Epithelial cell of alveolus of lung (primary cell): ENCODE measurements at places on chromosomes 1 and 21. TPM values are rescaled to one million over a fixed set of nuclear protein-coding genes. Genes with fewer than 3 reads are reported as not detected.

Gene HLX
- 15.4 and 22.9 TPM in 2 replicates for total RNA-seq

Gene SYNC
- 2.4 and 5.2 TPM in 2 replicates for total RNA-seq

Gene OR2L8
- not detected in 2 replicates for total RNA-seq

Gene OR2T29
- total RNA-seq = not detected in 2 replicates

Gene PLEKHN1
- total RNA-seq = 1.4 TPM in 1 of 2 replicates, not detected in the other

Gene SPRR1A
- not detected in 2 replicates for total RNA-seq

Gene KLHDC9
- total RNA-seq = 0.96 and 1.0 TPM in 2 replicates

Gene MIXL1
- not detected in 2 replicates for total RNA-seq

Gene OPRD1
- 0.16 TPM in 1 of 2 replicates, not detected in the other for total RNA-seq

Gene RSPO1
- total RNA-seq = under 0.01 and 0.08 TPM in 2 replicates

Gene SELP
- total RNA-seq = not detected in 2 replicates

Gene OR2L2
- total RNA-seq = not detected in 2 replicates

Gene MAN1C1
- total RNA-seq = 0.65 and 2.9 TPM in 2 replicates

Gene TMIGD3
- total RNA-seq = not detected in 2 replicates

Gene BCL2L15
- under 0.01 TPM in 1 of 2 replicates, not detected in the other for total RNA-seq

Gene LYPD8
- not detected in 2 replicates for total RNA-seq

Gene TRABD2B
- under 0.01 TPM in 1 of 2 replicates, not detected in the other for total RNA-seq

Gene TCHH
- total RNA-seq = under 0.01 TPM in 1 of 2 replicates, not detected in the other

Gene HUNK
- total RNA-seq = not detected in 2 replicates

Gene TFAP2E
- total RNA-seq = 0.16 and 0.26 TPM in 2 replicates

Gene CHIT1
- total RNA-seq = not detected in 2 replicates

Gene DPT
- total RNA-seq = 0.24 and 0.78 TPM in 2 replicates

Gene CYP2J2
- 1.0 and 1.4 TPM in 2 replicates for total RNA-seq

Gene PYHIN1
- not detected in 2 replicates for total RNA-seq

Gene PRAMEF15
- total RNA-seq = not detected in 2 replicates

Gene DCST1
- total RNA-seq = not detected in 2 replicates

Gene PRDM16
- 0.65 TPM in 1 of 2 replicates, not detected in the other for total RNA-seq

Gene CASQ2
- 1.5 TPM in 1 of 2 replicates, not detected in the other for total RNA-seq

Gene PCP4L1
- total RNA-seq = not detected in 2 replicates

Gene SRSF4
- total RNA-seq = 32.5 and 48.2 TPM in 2 replicates

Gene IRF6
- total RNA-seq = 1.1 and 5.4 TPM in 2 replicates

Gene L1TD1
- total RNA-seq = 0.78 TPM in 1 of 2 replicates, not detected in the other

Gene LCE2B
- not detected in 2 replicates for total RNA-seq

Gene TNNT2
- 12.5 TPM in 1 of 2 replicates, not detected in the other for total RNA-seq

Gene EXTL1
- 0.52 and 0.56 TPM in 2 replicates for total RNA-seq
